NCI-H226 (cell line): ENCODE measurements at places on chromosomes 11 and 22.

DNA sequence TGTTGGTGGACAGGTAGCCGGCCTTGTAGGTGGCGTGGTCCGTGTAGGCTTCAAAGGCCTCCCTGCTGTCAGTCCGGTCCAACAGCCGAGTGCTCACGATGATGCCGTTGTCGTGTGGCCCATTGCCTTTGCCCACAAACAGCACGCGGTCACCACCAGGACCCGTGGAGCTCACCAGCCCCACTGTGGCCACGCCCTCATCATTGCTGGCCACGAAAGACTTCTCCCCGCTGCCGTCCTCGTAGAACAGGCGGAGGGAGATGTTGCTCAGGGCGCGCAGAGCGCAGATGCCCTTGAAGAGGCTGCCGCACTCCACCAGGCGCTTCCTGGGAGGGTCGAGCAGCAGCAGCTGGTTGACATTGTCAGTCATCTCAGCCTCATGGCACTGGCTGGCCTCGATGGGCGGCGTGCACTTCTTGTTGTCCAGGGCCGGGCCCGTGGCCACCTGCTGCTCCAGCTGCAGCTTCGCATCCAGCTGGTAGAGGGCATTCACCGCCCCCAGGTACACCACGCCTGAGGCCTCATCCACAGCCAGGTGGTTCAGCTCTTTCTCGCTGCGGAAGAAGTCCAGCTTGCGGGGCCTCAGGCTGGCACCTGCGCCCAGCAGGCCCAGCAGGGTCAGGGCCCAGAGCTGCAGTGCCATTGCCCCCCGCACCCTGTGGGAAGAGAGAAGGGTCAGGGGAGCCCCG lies 17.4 kb downstream of the PLXNB2 start:
- DNase-seq = no peak

DNA sequence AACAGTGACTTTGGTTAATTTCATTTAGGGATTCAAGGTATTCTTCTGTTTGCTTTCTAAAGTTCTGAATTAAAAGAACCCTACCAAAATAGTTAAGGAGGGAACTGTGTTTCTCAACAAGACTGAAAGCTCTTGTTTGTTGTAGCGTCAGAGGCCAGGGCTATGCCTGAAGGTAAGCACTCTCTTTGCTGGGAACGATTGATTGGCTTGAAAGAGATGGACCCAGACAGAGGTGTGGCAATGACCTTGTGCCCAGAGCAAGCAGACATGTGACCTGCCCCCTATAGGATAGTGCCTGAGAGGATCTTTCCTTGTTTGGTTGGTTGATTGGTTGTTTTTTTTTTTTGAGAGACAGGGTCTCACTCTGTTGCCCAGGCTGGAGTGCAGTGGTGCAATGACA lies 68.3 kb upstream of the CECR2 start:
- DNase-seq = no peak

- DNase-seq = no peak
Measured at GRCh38 chr22:31951194-31952093, 7.1 kb downstream of the YWHAH start.

GRCh38 chr11:23574149-23574548 lies 713.9 kb upstream of the CCDC179 start:
- no peak for DNase-seq

- DNase-seq = no peak
Measured at GRCh38 chr11:116404462-116404798, 368.4 kb downstream of the BUD13 start.

DNA sequence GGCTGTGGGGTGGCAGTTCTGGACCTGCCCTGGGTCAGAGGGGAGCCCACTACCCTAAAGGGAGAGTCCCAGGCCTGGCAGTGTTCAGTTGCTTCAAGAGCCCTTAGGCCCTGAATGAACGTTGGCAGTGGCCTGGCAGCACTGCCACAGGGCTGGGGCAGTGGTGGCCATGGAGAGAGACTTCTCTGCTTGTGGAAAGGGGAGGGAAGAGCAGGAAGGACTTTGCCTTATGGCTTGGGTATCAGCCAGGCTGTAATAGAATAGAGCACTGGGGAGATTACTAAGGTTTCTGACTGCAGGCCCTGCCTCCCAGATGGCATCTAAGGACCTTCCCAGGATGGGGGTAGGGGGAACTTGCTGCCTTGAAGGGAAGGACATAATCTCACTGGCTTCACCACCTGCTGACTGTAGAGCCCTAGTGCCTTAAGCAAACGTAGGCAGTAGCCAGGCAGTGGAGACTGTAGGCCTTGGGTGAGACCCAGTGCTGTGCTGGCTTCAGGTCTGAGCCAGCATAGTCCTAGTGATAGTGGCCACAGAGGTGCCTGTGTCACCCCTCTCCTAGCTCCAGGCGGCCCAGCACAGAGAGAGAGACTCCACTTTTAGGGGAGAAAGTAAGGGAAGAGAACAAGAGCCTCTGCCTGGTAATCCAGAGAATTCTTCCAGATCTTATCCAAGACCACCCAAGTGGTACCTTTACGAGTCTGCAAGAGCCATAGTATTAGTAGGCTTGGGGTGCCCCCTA lies 27.6 kb downstream of the PLA2G6 start:
- DNase-seq = no peak

DNA sequence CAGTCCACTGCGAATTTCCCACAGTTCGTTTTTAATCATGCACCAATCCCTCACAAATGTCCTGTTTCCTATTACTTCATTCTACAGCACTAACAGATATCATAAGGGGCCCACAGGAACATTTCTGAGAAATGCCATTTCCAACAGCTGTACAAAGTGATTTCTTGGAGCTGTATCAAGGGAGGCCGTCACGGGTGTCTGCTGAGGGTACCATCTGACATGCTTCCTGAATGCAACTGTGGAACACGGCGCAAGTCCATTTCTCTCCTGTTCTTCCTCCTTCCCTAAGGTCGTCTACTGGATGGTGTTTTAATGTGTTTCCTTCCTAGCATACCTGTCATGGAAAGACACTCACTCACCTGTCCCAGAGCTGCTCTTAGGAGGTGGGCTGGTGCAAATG lies 320.7 kb downstream of the LARGE1 start:
- no peak for DNase-seq
